Psoas muscle (tissue), 8 donors: ENCODE measurements at places on chromosomes 2 and 18. TPM values are rescaled to one million over a fixed set of nuclear protein-coding genes. Genes with fewer than 3 reads are reported as not detected.

SPP2 gene
- not detected for total RNA-seq

ZNG1B gene
- total RNA-seq, result 27.0 TPM

DNA sequence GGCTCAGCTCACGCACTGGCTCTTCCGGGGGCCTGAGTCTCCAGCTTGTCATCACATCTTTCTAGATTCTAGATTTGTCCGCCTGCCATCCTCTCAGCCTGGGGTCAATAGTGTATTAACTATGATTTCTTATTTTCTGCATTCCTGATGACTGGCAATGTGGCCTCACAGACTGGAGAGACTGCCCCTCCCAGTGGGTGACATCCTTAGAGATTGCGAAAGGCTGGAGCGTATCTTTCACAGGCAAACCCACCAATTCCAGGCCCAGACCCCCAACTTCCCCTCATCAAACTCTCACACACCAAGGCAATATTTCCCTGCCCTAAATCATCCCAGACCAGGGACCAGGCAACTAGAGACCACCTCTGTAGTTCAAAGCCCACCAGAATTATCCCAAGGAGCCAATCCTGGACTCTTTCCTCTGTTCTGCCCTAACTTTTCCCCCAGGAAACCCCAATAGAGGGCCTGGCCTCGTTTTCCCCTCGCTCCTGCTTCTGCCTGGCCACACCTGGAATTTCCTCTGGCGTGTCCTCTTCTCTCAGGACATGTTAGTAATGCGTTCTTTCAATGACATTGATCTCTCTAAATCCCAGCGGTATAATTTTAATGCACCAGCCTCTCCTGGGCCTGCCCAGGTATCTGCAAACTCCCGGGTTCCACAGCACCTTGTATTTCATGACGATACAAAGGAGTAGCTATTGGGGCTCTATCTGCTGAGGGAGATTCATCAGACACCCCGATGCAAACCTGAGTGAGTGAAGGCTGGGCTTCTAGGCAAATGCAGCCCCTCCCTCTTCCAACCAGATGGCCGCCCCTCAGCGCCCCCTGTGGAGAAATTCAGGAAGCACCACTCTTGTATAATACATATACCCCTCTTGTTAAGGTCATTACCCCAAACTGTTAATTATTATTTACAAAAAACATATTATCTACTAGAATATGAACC lies 2.4 kb upstream of the KCNF1 start:
- H3K4me3 ChIP-seq, result no peak overlapping the region
- no peaks in the 10 kb centered on the region for H3K27me3 ChIP-seq
- no peak overlapping the region for H3K27ac ChIP-seq
- DNase-seq, result no peak
- no peaks in the 10 kb centered on the region for H3K36me3 ChIP-seq

GRCh38 chr18:7954238-7954637 lies 387.1 kb downstream of the PTPRM start:
- no peaks in the 10 kb centered on the region for H3K27me3 ChIP-seq
- no peak for DNase-seq
- H3K36me3 ChIP-seq, result peaks cover 8% of the 10 kb centered on the region
- no peak overlapping the region for H3K4me3 ChIP-seq
- no peak overlapping the region for H3K27ac ChIP-seq

- H3K27ac ChIP-seq, result no peak overlapping the region
- no peaks in the 10 kb centered on the region for H3K4me1 ChIP-seq
- no peaks in the 10 kb centered on the region for H3K27me3 ChIP-seq
- no peaks in the 10 kb centered on the region for H3K36me3 ChIP-seq
- no peak for DNase-seq
Measured at GRCh38 chr2:187912950-187913349, 358.7 kb upstream of the TFPI start.

SMYD1 gene
- 143 TPM for total RNA-seq

PCARE gene
- 0.39 TPM for total RNA-seq

TUBB8B gene
- total RNA-seq, result not detected
